ENCODE measurements at places on chromosomes 5 and 9. TPM values are rescaled to one million over a fixed set of nuclear protein-coding genes. Genes with fewer than 3 reads are reported as not detected.
A peak's percentile ranks its signal among the peaks of the same experiment; 100 is the strongest.

- DNase-seq = no peak
Observed at GRCh38 chr9:88799541-88800328, 191.5 kb upstream of the S1PR3 start.

DNA sequence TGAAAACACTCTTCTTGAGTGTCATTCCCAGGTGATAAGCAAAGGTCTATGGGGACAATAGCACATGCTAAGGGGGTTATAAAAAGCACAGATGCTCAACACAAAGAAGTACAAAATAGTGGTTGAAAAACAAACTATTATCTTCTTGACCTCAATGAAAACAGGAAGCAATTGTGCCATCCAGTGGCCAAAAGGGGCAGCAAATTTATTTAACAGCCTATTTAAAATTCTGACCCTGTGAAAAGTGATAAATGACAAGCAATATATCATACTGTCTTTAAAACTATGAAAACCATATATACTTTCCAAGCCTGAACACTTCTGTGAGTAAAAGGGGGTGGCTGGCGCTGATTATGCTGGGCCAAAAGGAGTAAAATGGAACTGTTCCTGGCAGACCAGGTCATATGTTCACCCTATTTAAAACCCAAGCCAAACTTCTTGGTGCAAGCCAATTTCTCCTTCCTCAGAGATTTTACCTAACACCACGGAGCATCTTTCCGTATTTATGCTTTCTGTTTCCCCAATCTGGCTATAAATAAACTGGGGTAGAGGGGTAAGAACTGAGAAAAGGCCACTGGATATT, 29.7 kb downstream of the TEX10 start:
- peak; percentile 36 for DNase-seq

SLC23A1 gene
- total RNA-seq = not detected

- DNase-seq = no peak
Observed at GRCh38 chr5:176632745-176633144, 2.3 kb downstream of the EIF4E1B start.

DNA sequence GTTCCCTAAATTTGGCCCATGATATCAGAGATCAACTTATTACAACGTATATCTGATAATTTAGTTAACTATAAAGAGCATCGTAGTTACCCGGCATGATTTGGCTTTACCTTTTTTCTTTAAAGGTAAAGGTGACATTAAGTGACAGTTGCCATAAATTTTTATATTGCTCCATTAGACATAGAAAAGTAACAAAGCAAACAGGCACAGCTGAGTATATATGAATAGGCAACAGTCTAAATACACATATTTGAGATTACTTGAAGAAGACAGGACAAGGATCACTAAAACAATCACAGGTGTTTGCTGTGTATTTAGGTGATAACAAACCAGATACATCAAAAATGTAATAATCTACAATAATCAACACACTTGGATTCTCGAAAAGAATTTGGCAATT, 34.8 kb downstream of the RFX3 start:
- DNase-seq = no peak

DNA sequence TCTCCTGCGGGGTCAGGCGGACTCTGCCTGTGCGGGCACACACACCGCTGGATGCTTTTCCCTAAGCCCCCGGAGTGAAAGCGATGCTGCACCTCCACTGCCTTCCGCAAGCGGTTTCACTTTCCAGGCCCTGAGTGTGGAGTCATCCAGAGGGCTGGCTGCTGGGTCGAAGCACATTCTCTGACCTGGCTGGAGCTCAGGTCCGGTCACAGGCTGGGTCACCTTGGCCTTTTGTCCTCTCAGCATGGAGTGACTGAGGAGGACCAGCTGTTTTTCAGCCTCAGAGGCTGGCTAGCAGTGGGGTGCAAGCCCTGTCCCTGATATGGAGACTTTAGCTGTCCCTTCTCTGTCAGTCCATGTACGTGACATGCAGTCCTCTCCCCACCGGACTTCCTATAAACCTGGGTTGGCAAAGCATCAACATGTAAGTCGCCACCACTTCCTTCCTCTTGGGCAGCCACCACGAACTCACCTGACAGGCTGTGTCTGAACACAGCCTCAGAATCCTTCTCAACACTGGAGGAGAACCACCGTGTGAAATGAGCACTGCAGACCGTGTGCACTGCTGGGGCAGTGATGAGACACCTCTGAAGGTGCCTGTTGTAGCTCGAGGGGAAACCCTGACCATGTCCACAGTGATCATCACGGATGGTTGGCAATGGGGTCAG, 51.3 kb downstream of the GADD45G start:
- DNase-seq = no peak

DNA sequence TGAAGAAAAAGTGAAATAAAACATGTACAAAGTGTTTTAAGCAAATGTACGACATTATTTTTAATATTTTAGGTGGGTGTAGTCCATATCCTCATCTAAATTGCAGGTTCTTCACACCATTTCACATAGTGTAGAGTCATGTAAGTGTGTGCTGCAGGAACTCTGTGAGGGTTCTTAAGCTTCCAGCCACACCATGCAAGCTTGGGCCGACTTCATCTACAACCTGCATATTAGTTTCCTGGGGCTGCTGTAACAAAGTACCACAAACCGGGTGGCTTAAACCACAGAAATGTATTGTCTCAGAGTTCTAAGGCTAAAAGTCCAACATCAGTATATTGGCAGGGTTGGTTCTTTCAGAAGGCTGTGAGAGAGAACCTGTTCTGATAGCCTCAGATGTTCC, 10.2 kb downstream of the PAM start:
- no peak for DNase-seq

DNA sequence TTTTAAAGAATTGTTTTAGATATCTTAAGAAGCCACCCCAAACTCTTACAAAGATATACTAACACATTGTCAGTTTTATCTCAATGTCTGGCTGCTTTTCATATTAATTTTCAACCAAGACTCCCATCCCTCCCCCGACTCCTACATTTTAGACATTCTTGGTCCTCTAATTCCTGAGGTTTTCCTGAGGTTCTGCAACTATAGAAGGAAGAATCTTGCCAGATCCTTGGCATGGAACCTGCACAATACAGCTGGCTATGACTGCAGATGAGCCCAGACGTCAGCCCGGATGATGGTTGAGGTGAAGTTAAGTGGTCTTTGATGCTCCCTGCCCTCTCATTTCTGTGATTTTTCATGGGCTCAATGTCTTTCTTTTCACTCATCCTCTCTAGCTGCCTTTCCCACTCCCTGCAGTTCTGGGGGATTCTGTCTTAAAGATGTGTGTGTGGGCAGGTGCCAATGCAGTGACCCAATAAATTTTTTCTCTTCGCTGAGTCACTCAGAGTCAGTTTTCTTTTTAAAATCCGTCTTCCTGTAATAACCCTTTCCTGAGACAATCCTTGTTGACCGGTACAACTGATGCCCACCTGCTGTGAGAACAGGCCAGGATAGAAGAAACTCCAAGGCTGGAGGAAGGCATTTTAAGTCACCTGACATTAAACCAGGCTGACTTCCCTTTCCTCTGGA, 237.8 kb upstream of the GAS1 start:
- DNase-seq = peak; percentile 66

SLC25A51 gene
- 52.2 TPM for total RNA-seq

DNA sequence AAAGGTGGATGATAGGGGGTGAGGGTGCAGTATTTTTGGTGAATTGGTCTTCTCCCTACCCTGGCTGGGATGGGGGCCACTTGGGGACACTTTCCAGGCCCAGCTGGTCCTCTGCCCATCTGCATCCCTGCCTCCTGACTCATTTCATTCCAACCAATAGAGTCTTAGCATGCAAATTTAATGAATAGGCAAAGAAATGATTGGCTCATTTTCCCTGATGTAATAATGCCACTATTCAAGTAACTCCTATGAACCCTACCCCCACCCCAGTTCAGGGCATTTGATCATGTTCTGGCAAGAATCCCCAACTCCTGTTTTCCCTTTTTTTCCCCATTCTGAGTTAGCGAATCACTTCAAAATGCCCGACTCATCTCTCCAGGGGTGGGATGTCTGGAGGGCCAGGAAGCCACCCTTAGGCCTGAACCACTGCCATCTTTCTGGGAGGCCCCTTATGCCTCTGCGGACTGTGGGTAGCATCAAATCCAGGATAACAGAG, 56.7 kb downstream of the PCDH1 start:
- DNase-seq = peak; percentile 83

- DNase-seq = peak; percentile 19
Observed at GRCh38 chr5:118611332-118611945, 376.9 kb downstream of the DTWD2 start.

GRCh38 chr9:93827545-93828330, 127.4 kb downstream of the BARX1 start:
- no peak for DNase-seq

DNA sequence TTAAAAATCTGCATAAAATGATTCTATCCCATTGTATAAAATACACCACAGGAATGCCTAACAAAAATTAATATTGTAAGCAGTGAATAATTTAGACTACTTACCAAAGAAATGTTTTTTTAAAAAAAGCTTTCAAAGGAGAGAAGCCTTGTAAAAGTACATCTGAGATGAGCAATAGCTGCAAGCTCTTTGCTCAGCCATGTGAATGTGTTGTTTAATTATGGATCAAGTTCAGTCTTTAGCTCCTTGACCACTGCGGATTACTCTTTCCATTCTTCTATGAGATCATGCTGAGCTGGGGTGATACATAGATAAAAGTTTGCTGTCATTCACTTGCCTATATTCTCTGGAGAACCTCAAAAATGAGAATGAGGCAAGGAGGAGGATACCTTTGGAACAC, 782.4 kb upstream of the ZNF608 start:
- no peak for DNase-seq

DNA sequence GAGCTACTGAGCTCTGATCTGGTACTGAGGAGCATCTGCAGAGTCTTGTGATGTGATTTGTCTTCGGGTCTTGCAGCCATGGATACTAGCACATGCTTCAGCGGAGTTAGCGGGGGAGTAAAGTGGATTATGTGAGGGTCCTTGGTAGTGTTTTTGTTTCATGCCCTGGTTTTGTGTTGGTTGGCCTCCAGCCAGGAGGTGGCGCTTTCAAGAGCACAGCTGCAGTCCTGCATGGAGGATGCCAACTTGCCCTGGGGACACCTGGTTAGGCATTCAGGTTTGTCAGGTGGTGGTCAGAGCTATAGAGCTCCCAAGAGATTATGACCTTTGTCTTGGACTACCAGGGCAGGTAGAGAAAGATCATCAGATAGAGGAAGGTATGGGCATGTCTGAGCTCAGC, 185.8 kb upstream of the CDH6 start:
- no peak for DNase-seq

GRCh38 chr9:36642817-36643216, 70.1 kb downstream of the MELK start:
- no peak for DNase-seq

BRIX1 gene
- total RNA-seq = 128 TPM

DNA sequence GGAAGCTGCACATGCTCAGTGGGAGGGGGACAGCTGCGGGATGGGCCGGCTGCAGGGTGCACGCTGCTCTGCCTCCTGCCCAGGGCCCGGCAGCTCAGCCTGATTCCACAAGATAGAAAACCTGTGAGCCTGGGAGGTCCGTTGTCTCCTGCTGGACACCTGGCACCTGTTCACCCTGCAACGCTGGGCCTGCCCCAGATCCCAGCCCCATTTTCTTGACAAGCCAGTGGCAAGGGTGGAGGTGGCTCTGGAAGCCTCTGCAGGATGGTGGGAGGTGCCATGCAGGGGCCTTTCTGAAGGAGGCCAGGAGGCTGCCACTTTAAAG, 68.1 kb upstream of the RNF130 start:
- no peak for DNase-seq

YIPF5 gene
- total RNA-seq = 68.3 TPM

DNA sequence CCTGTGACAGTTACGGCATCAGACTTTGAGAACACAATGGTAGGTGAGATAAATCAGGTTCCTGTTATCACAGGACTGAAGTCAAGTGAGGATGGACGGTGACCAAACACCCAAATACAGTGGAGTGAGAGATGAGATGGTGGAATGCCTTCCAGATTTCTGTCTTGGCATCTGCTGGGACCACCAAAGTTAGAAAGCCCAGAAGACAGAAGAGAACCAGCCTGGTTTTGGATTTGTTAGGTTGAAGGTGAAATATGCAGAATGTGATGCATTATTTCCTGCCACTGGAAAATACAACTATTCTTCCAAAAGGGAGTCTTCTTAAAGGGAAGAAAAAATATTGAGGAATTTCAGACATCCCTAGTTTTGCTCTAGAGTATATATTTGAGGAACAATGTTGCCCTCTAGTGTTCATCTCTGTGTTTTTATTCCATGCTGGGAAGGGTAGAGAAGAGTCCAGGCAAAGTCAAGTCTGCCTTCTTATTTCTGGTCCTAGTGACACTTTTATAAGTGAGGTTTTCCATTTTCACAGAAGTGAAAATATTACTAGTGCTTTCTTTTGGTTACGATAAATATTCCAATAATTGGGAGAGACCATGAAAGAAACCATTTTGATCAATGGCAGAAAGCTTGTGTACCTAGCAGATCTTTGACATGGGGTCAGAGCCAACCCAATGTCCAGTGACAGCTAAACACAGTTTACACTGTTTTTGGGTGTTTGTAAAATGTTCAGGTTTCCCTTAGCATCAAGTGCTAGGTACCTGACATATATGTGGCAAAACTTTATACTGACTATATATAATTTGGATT, 142.3 kb upstream of the ANKH start:
- DNase-seq = peak; percentile 70

- DNase-seq = no peak
Observed at GRCh38 chr9:98339987-98340800, 84.7 kb upstream of the TBC1D2 start.

- DNase-seq = no peak
Observed at GRCh38 chr9:99046068-99046467, 58.8 kb upstream of the TGFBR1 start.

GRCh38 chr5:14172149-14172795, 29.1 kb downstream of the TRIO start:
- no peak for DNase-seq

BHMT2 gene
- not detected for total RNA-seq
